Smooth muscle cell of the pulmonary artery (primary cell): ENCODE measurements at places on chromosomes 7 and 10. TPM values are rescaled to one million over a fixed set of nuclear protein-coding genes. Genes with fewer than 3 reads are reported as not detected.

Gene FRMPD2
- total RNA-seq, result 0.20 TPM in 1 of 2 replicates, not detected in the other

Gene ERVW-1
- total RNA-seq, result not detected in 2 replicates

Gene PRSS2
- not detected in 2 replicates for total RNA-seq

Gene PFKP
- total RNA-seq, result 435 and 622 TPM in 2 replicates

Gene TECPR1
- 32.3 and 32.9 TPM in 2 replicates for total RNA-seq

Gene TRIL
- 0.40 and 1.8 TPM in 2 replicates for total RNA-seq

Gene USP6NL
- total RNA-seq, result 9.9 and 11.7 TPM in 2 replicates

Gene OPN4
- not detected in 2 replicates for total RNA-seq

Gene CYP2E1
- 0.20 and 0.86 TPM in 2 replicates for total RNA-seq

Gene PHKG1
- total RNA-seq, result 1.3 and 1.8 TPM in 2 replicates

Gene WDR11
- total RNA-seq, result 68.8 and 88.4 TPM in 2 replicates

Gene MMD2
- total RNA-seq, result not detected in 2 replicates

Gene DDX21
- 56.6 and 79.9 TPM in 2 replicates for total RNA-seq

Gene RPP30
- total RNA-seq, result 23.1 and 30.6 TPM in 2 replicates

Gene GPR85
- 0.39 and 1.3 TPM in 2 replicates for total RNA-seq

Gene BMPER
- total RNA-seq, result 18.8 and 40.1 TPM in 2 replicates

Gene VWC2
- not detected in 2 replicates for total RNA-seq

Gene TEX47
- total RNA-seq, result not detected in 2 replicates

Gene CRHR2
- total RNA-seq, result not detected in 2 replicates

Gene UTF1
- not detected in 2 replicates for total RNA-seq

Gene ANKRD7
- 0.20 and 0.33 TPM in 2 replicates for total RNA-seq

Gene MSRB2
- 12.7 and 14.6 TPM in 2 replicates for total RNA-seq
